ENCODE measurements at places on chromosomes 7 and 10. TPM values are rescaled to one million over a fixed set of nuclear protein-coding genes. Genes with fewer than 3 reads are reported as not detected.

Gene SMO
- 5.4 TPM for total RNA-seq

Gene MTG1
- 18.8 TPM for total RNA-seq

Gene SLC16A12
- total RNA-seq = 6.2 TPM

DNA sequence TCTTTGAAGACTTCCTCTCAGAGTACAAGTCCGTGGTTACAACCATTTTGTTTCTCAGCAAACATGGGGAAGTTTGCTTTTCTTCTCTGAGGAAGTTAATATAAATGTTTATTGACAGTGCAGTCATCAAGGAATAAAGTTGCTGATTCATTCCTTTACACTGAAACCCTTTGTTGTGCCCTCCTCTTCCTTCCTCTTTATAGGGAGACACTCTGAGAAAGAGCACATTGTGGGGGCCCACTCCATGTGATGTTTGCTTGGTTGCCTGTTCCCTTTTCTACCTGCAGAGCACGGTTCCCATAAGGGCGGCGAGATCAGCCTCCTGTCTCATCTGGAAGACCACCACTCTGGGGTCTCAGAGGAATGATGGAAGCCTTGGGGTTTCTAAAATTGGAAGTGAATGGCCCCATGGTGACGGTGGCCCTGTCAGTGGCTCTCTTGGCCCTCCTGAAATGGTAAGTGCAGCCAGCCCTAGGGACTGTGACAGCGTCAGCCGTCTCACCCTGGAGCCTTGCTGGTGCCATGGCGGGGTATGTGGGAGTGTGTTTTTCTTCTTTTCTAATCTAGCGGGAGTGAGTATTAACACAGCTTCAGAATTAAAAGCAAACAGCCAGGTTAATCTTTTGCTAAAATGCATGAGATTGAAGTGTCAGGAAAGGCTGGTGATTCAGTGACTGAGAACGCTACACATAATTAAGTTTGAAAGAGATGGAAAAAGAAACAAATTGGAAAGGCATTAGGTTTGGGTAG lies at the start of gene TBXAS1:
TBXAS1 (plus strand) TSS at position 240 of the 750 bp plus-strand sequence; CDS start at position 367, 127 bp downstream.
- no peak for DNase-seq

- no peak for DNase-seq
Observed at GRCh38 chr10:30742471-30742870, 112.9 kb upstream of the LYZL2 start.

GRCh38 chr7:42247301-42247700 lies 10.3 kb upstream of the GLI3 start:
- DNase-seq = no peak

- no peak for DNase-seq
Observed at GRCh38 chr7:69858471-69858870, 260.2 kb downstream of the AUTS2 start.

Gene ADAM22
- 3.1 TPM for total RNA-seq

DNA sequence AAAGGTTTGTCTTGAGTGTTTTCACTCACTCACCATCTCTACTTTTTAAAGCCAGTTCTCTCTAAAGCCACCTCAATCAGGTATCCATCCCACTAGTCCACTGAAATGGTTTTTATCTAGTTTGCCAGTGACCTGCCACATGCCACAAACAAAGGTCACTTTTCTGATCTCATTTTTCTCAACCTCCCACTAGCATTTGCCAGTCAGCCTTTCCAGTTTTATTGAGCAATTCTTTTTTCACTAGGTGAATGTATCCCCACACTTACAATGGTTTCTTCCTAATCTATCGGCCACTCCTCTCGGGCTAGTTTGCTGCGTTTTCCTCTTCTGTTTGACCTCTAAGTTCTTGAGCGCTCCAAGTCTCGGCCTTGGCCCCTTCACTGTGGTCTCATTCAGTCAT lies 44.9 kb upstream of the ARL4A start:
- no peak for DNase-seq

- peak; percentile 83 for DNase-seq
Observed at GRCh38 chr7:88312061-88312663, 5.5 kb upstream of the STEAP4 start.

GRCh38 chr10:77405771-77406241 lies 231.8 kb downstream of the KCNMA1 start:
- peak; percentile 54 for DNase-seq

DNA sequence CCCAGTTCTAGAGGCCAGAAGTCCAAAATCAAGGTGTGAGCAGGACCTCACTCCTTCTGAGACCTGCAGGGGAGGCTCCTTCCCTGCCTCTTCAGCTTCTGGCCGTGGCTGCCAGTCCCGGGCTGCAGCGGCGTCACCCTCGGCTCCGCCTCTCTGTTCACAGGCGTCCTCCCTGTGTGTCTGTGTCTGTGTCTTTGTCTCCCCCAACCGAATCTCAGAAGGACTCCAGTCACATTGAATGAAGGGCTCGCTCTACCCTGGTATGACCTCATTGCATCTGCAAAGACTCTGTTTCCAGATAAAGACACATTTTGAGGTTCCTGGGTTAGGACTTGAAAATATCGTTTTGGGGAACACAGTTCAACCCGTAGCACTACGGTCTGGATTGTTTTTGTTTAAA lies 33.1 kb upstream of the GALNT11 start:
- DNase-seq = peak; percentile 57

DNA sequence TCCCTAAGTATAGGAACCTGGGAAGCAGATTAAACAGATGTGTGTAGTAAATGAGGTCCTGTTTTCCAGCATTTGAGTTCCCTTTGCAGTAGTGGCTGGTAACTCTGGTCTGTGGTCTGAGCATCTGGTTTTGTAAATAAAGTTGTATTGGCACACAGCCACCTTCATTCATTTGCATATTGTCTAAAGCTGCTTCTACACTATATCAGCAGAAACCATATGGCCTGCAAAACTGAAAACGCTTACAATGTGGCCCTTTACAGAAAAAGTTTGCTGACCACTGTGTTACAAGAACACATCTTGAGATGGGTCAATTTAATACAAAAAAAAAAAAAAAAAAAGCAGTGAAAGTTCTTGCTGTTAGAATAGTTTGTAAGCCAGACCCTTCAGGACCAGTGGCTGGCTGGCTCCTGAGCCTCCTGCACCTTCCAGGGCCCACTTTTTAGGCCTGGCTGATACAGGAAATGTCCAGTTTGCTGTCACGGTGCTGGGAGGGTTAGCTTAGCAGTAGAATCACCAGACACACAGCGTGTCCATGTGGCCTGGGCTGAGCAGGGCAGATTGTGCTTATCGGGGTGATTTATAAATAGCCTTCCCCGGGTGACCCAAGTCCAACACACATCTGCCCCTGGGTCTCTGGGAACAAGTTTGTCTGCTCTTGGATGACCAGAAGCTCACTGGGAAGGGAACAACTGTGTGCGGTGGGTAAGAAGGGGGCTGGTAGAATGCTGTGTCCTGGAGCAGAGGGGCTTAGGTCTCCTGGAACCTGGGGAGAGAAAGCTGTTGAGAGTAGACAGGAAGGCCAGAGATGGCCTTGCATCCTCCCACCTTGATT lies 1.4 kb downstream of the C10orf71 start:
- peak; percentile 50 for DNase-seq

- DNase-seq = no peak
Observed at GRCh38 chr7:87414794-87415188, 60.7 kb downstream of the ABCB4 start.

- no peak for DNase-seq
Observed at GRCh38 chr7:95840953-95841950, 68.9 kb downstream of the DYNC1I1 start.

Gene C10orf143
- total RNA-seq = 2.1 TPM

DNA sequence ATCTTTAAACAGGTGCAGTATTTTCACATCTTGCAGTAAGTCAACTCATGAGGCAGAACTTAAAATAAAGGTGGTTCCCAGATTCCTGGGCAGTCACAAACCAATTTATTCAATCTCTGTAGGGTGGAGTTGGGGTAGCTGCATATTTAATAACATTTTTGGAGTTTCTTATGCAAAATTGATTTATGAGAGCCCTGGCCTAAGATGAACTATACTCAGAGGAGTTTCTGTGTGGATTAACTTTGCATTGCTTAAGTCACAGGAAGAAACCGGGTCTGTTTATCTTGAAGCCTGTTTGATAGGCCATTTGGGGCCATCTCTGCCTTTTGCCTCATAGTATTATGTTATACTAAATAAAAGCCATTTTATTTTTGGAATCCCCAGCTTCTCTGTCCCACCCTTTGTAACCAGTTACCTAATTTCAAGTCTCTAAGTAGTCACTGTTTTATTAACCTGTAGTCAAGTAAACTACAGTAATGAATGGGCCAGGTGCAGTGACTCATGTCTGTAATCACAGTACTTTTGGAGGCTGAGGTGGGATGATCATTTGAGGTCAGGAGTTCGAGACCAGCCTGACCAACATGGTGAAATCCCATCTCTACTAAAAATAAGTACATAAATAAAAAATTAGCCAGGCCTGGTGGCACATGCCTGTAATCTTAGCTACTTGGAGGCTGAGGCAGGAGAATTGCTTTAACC lies 104.4 kb upstream of the FAM3C start:
- no peak for DNase-seq

GRCh38 chr7:34850681-34851080 lies 186.6 kb downstream of the DPY19L1 start:
- no peak for DNase-seq

DNA sequence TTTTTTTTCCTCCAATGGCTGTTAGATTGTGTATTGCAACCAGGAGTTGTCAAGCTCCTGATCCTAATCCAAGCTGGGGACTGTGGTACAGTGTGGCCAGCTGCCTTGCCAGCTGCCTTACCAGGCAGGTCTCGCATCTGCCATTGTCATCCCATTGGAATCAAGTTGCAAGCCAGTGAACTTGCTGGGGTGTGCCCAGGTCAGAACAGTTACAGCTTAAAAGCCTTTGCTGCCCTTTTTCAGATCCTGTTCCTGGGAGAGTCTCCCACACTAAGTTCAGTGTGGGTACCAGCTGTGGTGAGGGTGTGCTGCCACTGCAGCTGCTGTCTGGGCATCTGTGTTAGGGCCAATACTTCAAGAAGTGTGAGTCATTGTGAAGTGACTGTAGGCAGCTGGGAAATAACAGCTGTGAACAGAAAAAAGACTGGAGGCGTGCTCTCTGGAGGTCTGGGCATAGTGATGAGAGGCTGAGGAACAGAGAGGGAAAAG lies 72.8 kb downstream of the CCNY start:
- DNase-seq = no peak

Gene HMX3
- 0.21 TPM for total RNA-seq

DNA sequence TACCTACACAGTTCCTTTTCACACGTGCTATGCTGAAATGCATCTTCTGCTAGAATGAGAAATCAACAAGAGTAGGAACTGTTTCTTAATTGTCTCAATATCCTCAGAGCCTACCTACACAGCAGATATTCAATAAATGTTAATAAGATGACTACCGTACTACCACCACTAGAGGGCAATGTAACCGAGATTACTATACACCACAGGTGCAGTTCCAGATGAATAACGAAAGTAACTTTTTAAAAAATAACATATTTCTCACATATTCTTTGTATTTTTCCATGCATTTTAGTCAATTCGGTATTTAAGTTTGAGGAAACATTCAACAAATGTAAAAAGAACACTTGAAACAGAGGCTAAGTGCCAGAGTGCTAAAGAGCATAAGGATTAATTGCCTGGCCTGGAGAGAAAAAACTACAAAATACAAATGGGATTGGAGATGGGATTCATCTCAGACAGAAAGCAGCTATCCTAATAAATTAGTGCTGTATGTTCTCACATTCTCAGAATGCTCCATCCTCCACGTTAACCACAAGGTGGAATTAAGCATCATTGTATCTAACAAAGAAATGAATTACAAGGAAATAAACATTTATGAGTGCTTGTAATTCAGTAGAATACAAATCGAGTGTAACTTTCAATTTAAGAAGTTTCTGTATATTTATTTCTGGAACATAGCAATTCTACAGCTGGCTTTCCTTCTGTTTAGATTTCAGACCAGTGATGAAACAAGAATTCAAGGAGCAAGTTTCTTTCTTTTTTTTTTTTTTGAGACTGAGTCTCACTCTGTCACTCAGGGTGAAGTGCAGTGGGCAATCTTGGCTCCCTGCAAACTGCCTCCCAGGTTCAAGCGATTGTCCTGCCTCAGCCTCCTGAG lies 20.3 kb upstream of the HECTD2 start:
- no peak for DNase-seq

Gene PDE6C
- total RNA-seq = not detected

GRCh38 chr7:47318395-47319182 lies 263.3 kb downstream of the TNS3 start:
- no peak for DNase-seq

Measured in left cardiac atrium (tissue), 4 donors.